H54 (cell line): ENCODE measurements at places on chromosomes 3 and 15.

GRCh38 chr3:46705751-46706552, 4.8 kb downstream of the TMIE start:
- peak; percentile 85 for DNase-seq

DNA sequence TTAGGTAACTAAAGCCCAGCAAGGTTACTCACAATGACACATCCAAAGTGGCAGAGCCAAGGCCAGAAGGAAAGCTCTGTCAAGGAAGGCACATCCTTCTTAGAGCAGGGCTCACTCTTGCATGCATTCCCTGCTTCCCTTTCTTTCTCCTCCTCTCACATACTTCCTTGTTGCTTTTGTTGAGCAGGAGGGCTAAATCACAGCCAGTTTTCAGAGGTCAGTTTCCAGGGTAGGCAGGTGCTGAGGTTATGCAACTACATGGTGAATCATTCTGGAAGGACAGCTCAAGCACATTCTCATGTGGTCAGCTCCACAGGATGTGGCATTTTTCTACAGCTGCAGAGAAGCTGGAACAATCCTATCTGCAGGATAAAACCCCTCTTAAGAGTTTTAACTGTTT, 275.6 kb downstream of the ZNF621 start:
- DNase-seq: peak; percentile 55

DNA sequence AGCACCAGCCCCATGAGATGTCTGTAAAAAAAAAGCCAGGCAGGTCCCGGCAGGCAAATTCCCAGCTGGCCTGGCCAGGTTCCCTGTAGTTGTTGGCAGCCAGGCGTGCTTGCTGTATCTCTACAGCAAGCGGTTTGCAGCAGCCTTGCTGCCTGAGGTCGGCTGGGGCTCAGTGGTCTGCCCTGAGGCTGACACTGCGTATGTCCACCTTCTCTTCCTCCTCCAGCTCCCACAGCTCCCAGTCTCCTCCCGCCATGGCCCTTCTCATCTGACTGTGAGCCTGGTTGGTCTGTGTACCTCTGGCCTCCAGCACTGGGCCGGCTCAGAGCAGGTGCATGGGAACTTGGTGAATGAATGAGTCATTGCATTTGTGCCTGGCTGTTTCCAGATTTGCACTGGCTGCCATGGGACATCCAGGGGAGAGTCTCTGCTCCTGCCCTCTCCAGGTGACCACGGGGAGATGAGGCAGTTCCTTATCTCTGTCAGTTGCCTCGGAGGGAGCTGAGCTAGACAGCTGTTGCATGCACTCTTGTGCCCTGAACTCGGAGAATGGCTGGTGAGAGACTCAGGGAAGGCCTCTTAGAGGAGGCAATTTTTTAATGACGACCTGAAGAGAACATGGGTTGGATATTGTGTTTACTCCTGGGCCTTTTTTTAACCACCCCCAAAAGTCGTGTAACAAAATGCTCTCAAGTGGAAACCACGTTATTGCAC, 43.0 kb downstream of the SPSB4 start:
- no peak for DNase-seq

GRCh38 chr3:69890691-69891090, 108.8 kb upstream of the SAMMSON start:
- no peak for DNase-seq

GRCh38 chr3:188497021-188497420, 343.1 kb downstream of the LPP start:
- no peak for DNase-seq

DNA sequence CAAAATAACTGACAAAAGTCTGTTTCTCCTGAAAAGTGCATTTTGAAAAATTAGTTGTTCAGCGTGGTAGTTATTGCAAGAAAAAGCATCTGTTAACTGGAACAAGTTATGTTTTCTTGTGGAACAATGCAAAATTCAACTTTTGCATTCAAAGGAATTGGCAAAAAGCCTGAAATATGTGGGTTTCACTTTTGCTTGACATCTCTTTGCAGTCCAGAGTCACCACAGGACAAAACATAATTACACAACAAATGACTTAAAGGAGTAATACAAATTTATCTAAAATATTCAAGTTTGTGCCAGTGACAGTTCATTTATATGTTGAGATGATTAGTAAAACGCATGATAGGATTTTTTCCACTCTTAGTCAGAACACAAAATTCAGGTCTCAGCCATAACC, 96.3 kb upstream of the P2RY1 start:
- DNase-seq: no peak

DNA sequence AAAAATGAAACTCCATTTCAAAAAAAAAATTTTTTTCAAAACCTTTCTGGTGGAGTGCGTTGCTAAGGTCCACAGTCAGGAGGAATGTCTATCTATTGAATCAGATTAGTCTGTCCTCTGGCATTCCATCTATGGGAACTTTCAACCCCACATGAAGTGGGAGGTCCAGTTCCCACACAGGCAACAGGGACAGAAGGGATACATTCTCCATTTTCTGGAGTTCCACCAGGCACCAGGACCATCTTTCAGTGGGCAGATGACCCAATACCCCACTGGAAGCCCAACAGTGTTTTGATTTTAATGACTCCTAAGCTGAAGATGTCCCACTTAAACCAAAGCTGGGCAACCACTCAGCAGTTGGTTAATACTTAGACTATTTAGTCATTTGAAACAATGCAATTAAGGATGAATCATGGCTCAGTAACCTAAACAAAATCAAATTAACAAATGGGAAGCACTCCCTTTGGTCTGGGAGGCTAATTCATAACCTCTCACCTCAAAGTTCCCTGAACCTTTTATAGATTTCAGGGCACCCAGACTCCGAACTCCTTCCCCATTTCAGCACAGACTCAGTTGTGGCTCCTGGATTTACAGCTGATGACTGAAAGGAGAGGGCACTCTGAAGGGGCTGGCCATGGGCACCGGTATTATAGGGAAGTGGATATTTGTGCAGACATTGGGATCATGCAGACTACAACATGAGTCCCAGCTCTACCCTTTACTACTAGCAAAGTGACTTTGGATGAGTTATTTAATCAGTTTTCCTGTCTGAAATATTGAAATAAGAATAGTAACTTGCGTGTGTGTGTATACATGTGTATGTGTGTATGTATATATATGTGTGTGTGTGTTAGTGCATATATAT, 264.3 kb upstream of the LRTM1 start:
- peak; percentile 36 for DNase-seq

DNA sequence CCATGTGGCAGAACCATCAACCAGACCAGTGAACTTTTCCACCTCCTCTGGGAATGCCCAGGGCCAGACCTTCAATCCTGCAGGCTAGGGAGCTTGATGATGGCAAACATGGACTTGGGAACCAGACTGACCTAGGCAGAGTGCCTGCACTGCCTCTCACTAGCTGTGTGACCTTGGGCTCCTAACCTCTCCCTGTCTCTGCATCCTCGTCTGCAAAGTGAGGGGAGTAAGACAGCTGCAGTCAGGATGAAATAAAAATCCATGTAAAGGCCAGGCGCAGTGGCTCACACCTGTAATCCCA, 17.5 kb upstream of the LOXL1 start:
- no peak for DNase-seq

GRCh38 chr15:90981681-90982080, 12.7 kb downstream of the PRC1 start:
- no peak for DNase-seq
